ENCODE measurements at places on chromosomes 3 and 15.
A peak's percentile ranks its signal among the peaks of the same experiment; 100 is the strongest.

DNA sequence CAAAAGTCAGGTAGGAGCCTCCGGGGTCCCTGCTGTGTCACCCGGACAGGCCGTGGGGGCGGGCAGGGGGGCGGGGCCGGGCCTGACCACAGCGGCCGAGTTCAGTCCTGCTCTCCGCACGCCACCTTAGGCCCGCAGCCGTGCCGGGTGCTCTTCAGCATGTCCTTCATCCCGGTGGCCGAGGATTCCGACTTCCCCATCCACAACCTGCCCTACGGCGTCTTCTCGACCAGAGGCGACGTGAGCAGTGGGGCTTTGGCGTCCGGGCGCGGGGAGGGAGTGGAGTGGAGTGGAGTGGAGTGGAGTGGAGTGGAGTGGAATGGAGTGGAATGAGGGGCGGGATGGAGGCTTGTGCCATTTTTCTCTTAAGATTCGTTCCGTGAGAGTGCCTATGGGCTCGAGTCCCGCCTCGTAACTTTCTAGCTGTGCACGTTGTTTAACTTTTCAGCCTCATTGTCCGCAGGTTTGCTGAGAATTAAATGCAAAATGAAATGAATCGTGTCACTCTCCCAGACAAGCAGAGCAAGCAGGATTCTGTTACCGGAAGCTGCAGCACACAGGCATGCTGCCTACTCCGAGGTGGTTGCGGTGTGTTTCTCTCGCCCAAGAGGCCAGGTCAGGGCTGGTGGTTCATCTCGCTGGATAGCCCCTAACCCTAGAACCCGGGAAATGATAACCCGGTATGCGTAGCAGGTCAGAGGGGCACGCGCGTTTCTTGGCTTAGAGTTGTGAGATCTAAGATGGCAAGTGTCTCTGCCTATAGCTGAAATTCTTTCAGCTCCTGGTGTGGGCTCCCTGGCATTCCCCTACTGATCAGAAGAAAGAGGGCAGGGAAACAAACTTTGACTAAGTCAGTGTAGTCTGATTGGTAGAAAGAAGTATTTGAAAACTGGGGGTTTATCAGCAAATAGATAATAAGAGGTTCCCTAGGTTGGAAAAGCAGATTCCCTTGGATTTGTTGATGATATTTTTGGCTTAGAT lies at the start of gene FAH:
Gene FAH, plus strand, starts transcription at position 104 of the 981 bp plus-strand sequence. Its CDS starts 56 bp downstream, at position 160.
- peak; percentile 12 for DNase-seq

GRCh38 chr3:61094608-61095007 lies 156.6 kb downstream of the FHIT start:
- no peak for DNase-seq

DNA sequence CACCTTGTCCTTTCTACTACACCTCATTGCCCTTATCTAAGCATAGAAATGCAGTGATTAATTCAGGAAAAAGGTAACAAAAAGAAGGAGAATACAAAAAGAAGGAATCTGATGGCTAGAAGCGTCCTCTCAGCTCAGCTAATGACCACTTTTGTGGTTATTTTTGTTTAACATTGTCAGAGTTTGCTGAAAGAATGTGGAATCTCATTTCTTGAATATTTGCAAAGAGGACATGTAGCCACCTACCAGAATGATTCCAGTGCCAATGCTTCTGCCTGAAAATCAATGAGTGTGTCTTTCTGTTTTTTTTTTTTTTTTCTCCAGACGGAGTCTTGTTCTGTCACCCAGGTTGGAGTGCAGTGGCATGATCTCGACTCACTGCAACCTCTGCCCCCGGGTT lies 24.5 kb downstream of the NANOGP8 start:
- DNase-seq, result no peak

GRCh38 chr15:27797765-27798164 lies 301.4 kb downstream of the OCA2 start:
- no peak for DNase-seq

DNA sequence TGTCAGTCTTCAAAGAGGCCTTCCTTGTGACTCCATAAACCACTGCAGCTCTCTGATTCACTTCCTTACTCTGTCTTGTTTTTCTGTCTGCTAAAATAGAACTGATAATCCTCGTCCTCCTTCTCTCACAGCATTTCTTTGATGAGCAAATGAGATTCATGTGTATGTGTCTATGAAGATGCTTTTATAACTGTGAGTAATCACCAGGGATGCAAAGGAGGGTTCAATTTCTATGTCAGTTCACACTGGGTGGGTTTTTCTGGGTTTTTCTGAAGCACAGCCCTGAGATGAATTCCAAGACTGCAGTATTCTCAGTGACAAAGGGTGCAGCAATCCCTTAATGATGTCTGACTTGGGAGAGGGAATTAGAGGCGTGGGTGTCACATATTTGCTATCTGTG lies 746.6 kb upstream of the CFAP20DC start:
- no peak for DNase-seq

DNA sequence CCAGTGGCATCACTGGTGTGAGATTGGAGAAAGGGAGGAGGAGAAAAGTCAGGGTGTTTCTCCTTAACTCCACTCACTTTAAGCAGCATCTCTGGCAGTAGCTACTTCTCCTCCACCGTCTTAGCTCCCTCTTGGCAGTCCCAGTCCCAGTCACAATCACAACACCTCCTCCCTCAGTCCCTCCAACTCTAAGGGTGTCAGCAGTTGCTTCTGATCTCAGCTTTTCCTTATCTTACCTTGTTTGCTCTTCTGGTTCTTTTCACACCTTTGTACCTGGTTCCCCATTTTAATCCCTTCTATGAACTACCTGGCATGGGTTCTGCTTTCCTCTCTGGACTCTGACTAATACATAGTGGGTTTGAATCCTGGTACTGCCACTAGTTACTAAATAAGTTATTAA lies 188.3 kb upstream of the CTDSPL start:
- no peak for DNase-seq

DNA sequence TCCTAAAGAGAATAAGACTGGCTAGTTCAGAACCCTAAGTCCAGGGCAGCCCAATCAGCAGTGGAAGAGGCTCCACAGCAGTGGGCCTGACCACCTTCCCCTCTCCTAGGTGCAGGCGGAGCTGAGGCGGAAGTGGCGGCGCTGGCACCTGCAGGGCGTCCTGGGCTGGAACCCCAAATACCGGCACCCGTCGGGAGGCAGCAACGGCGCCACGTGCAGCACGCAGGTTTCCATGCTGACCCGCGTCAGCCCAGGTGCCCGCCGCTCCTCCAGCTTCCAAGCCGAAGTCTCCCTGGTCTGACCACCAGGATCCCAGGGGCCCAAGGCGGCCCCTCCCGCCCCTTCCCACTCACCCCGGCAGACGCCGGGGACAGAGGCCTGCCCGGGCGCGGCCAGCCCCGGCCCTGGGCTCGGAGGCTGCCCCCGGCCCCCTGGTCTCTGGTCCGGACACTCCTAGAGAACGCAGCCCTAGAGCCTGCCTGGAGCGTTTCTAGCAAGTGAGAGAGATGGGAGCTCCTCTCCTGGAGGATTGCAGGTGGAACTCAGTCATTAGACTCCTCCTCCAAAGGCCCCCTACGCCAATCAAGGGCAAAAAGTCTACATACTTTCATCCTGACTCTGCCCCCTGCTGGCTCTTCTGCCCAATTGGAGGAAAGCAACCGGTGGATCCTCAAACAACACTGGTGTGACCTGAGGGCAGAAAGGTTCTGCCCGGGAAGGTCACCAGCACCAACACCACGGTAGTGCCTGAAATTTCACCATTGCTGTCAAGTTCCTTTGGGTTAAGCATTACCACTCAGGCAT lies 33.7 kb downstream of the VIPR1 start:
- peak; percentile 26 for DNase-seq

DNA sequence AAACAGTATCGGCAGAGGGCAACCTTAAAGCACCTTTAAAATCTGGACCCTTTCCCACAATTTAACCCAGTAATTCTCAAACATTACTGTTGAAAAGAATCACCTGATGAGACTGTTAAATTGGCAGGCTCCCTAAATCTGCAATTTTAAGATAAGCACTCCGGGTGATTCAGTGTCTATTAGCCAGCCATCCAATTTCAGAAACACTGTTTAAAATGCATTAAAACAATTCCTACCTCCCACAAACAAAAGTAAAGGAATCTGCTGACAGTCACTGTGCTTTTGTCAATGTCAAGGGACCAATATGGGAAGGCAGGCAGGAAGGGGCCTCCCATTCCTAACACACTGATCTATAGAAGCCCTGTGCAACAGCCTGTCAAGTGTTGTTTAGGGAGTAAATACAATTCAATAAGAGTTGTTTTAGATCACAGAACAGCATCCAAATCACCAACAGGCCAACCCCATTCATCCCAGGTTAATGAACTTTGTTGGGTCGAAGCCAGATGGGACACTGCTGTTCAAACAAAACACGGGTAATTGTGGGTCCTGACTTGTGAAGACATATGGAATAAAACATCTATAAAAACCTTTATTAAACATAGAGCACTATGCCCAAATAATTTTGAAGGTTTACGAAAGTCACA lies 21.4 kb downstream of the SIAH2 start:
- no peak for DNase-seq

- DNase-seq, result no peak
Observed at GRCh38 chr3:72678867-72679266, 169.4 kb downstream of the SHQ1 start.

- DNase-seq, result no peak
Observed at GRCh38 chr3:20190991-20191390, 5.0 kb upstream of the SGO1 start.

DNA sequence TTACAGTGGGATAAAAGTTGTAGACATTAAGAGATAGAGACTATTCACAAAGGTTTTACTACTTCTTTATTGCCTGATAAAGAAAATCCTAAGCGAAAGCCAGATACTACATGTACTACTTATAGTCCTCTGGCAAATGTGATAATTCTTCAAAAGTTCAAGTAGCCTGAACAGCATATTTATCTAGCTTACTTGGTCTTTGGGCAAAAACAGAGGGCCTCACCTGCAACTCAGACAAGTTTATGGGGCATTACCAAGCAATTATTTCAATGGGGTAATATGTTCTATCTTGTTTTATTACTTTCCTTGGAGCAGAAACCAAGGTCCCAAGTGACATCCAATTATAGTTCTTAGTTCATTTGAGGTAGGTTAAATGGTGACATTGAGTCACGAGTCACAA lies 390.1 kb upstream of the ARHGEF26 start:
- DNase-seq, result no peak

DNA sequence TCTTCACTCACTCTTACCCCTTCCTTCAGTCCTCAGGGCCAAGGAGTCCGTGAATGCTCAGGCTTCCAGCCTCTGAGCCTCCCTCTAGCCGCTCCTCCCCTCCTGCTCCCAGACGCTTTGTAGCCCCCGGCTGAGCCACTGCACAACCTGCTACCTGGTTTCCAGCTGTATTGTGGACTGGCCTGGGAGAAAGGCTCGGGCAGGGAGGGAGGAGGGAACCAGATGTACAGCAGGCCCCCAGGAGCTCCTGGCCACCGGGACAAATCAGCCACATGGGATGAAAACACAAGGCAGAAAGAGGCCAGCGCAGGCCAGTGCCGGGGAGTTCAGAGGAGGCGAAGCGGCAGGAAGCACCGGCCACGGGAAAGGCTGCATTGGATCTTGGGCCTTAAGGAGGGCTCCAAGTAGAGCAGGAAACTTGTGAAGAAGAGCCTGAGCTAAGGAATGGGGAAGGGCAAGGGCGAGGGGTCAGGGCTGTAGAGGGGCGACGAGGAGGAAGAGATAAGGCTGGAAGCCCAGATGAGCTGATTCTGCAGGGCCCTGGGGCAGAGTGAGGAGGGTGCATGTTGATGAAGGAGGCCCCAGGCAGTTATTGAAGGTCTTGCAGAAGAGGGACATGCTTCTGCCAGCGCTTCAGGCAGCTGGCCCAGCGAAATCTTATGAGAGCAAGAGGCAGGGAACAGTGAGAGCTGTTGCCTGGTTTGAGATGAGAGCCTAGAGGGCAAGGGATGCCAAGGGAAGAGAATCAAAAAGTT lies 14.3 kb downstream of the CPN2 start:
- no peak for DNase-seq

- DNase-seq, result no peak
Observed at GRCh38 chr3:141542989-141543388, 56.2 kb downstream of the RASA2 start.

GRCh38 chr3:140113996-140114788 lies 179.2 kb downstream of the CLSTN2 start:
- DNase-seq, result no peak

DNA sequence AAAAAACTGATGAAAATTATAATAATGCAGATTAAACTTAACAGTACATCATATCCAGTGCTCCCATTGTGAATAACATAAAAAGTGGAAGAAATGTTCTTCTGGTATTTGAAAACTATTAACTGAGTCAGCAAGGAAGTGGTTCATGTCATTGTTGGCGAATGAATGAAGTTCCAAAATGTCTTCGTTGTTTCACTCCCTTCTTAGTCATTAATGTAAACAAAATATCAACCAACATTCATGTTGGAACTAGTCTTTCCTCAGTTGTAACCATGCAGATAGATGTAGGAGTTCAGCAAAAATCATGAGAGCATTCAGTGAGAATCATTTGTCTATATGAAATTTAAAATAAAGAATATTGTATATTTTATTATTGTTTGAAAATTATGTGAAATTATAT lies 44.1 kb upstream of the ICE2 start:
- no peak for DNase-seq

GRCh38 chr3:59212128-59212779 lies 162.4 kb upstream of the CFAP20DC start:
- DNase-seq, result no peak

- DNase-seq, result peak; percentile 35
Observed at GRCh38 chr15:70528270-70528706, 235.1 kb downstream of the UACA start.

DNA sequence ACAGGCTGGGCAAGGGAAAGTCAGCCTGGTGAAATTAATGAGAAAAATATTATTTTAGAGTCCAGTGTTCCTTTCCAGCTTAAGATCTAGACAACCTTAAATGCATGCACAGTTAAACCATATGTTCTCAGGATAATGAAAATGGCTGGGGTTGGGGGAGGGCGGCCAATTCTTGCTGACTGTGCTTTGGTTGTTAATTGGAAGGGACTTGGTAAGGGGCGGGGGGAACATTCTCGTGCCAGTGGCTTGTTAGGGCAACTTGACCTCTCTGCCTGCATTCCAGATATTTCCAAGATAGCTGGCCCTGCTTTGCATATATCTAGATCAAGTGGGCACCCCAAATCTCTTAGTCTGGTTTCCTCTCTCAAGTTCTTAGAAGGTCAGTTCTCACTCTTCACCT lies 112.5 kb downstream of the TOP2B start:
- DNase-seq, result no peak

GRCh38 chr3:187746059-187746441 lies 782 bp upstream of the BCL6 start:
- no peak for DNase-seq

GRCh38 chr3:152225201-152225600 lies 43.5 kb upstream of the MBNL1 start:
- DNase-seq, result no peak

DNA sequence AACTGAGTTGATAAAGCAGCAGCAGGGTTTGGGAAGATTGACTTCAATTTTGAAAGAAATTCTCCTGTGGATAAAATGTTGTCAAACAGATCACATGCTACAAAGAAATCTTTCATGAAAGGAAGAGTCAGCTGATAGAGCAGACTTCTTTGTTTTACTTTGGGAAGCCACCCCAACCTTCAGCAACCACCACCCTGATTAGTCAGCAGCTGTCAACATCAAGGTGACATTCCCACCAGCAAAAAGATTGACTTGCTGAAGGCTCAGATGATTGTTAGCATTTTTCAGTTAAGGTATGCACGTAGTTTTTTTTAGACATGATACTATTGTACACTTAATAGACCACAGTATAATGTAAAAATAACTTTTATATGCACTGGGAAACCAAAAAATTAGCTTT lies 87.6 kb upstream of the ACKR4 start:
- no peak for DNase-seq

- no peak for DNase-seq
Observed at GRCh38 chr15:49890689-49891088, 228.3 kb downstream of the ATP8B4 start.
